H9 (cell line): ENCODE measurements at places on chromosomes 7 and 10.

- H3K36me3 ChIP-seq: peaks cover 1% of the 10 kb centered on the region; the same call in 2 of the 3 replicates
These were observed 639.6 kb upstream of the FOXK1 start for GRCh38 chr7:4042402-4043045.

- no peak overlapping the region for H3K4me3 ChIP-seq
- no peaks in the 10 kb centered on the region for H3K36me3 ChIP-seq
- H3K27me3 ChIP-seq: no peaks in the 10 kb centered on the region
- H3K27ac ChIP-seq: no peak overlapping the region
- H3K4me1 ChIP-seq: 0 out of 2 replicates have a peak, but pooled peaks cover 3% of the 10 kb centered on the region
These were observed 60.6 kb downstream of the ACADSB start for GRCh38 chr10:123069246-123069986.

- DNase-seq: no peak
- H3K4me1 ChIP-seq: peaks cover 17% of the 10 kb centered on the region; the same call in 1 of the 2 replicates
- H3K4me3 ChIP-seq: no peak overlapping the region
- H3K27me3 ChIP-seq: no peaks in the 10 kb centered on the region
- no peak overlapping the region for H3K27ac ChIP-seq
These were observed 34.8 kb downstream of the SVOPL start for GRCh38 chr7:138666385-138666784.

DNA sequence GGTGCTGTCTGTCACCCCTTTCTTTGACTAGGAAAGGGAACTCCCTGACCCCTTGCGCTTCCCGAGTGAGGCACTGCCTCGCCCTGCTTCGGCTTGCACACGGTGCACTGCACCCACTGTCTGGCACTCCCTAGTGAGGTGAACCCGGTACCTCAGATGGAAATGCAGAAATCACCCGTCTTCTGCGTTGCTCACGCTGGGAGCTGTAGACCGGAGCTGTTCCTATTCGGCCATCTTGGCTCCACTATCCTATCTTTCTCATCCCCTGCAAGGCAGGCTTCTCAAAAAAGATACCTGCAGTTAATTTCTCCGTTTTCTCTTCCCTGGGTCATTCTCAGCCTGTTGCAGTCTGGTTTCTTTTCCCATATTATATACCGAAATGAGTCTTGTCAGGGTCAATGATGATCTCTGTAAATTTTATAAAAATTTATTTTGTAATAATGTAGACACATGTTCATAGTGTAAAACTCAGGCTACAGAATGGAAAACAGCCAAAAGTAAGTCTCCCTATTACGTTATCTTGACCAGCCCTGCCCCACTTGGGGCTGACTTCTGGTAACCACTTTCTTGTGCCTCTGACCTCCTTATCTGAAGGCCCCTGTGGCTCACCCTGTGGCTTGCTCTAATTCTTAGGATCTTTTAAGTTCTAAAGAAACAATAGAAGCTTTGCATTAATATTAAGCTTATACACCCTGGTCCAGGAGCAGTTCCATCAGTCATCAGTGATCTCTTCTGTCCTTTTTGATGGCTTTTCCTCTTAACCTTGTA is 20.7 kb downstream of the BLVRA start:
- no peaks in the 10 kb centered on the region for H3K4me1 ChIP-seq
- H3K36me3 ChIP-seq: peaks cover 35% of the 10 kb centered on the region
- H3K4me3 ChIP-seq: no peak overlapping the region
- H3K27ac ChIP-seq: no peak overlapping the region
- no peak for DNase-seq
